CD4-positive, alpha-beta T cell (primary cell): ENCODE measurements at places on chromosomes 7 and 10.

- DNase-seq = no peak
These were observed 33.3 kb downstream of the FOXK1 start for GRCh38 chr7:4715410-4715776.

DNA sequence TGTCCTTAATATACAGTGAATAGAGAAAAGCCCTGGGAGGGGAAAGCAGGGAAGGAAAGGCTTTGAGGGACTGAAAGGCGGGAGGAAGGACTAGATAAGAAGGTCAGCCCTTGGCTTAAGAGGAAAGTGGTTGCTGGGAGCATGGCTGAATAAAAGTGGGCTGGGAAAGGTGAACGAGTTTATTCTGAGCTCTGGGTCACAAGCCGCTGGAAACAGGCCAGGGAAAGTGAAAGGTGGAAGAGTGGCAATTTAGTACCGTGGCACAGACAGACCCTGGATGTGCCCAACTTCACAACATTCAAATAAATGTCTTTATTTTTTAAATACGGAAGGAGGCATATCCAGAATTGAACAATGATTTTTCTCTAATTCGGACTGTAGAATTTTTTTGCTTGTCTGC lies 39.7 kb downstream of the TAC1 start:
- no peak for DNase-seq

DNA sequence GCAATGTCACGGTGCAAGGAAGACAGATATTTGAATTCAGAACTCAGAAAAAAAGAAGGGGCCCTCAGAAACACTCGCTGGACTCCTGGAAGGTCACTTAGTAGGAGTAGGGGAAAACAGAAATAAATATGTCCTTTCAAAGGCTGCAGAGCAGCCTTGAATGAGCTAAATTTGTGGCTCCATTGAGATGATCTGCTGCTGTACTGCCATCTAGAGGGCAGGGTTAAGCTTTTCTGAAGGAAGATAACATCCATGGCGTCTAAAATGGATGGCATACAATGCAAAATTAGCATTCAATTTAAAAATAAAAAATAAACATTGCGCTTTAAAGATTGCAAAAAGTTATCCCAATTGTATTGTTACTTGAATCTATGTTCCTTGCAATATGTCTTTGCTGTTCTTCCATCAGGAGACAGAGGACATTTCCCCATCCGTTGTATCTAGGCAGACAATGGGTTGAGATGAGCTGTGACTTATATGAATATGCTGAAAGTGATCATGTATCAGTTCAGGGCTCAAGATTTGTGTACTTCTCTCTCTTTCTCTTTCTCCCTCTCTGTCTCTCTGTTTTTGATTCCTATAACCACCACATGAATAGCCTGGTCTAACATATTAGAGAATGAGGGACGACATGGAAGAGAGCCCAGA lies 642.2 kb downstream of the SH2D4B start:
- no peak for DNase-seq

DNA sequence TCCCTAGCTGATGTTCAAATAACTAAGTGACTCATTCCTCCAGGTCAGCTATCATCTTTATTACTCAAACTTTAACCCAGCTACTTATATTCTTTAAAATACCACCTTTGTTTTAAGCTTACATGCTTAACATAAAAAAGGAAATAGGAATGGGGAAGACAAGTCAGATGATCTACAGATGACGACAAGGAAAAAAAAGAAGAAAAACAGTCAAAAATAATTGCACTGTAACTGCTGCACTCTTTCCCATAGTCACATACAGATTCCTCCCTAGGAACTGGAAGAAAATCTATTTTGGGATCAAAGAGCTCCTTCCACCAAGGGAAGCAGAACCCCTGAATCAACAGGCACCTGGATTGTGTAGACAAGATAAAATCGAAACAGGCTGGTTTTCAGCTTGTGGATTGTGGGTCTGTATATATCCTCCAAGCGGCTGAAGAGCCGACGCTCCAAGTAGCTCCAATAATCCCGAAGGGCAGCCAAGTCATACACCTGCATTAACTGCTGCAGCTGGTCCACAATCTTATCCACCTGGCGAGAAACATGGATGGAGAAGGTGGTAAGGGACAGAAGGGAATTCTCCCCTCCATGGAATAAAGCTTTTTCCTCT lies 2.0 kb downstream of the WDR91 start:
- no peak for DNase-seq

- DNase-seq = no peak
These were observed 2.9 kb downstream of the ERLIN1 start for GRCh38 chr10:100182908-100183307.

DNA sequence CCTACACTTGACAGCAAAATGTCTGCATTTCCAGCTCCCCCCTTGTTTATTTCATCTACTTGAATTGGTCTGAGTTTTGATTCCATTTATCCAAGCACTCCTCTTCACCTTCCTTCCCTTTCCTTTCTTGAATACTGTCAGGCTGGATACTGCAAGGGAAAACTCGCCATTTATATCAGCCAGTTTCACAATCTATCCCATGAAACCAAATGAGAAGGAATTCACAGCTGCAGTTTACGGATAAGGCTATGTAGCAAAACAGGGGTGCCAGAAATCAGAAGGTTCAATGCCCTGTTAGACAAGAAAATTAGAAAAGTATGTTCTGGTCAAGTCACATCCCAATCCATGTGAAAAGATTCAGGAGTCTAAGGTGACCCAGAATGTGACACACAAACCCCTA lies 28.1 kb downstream of the CCDC6 start:
- no peak for DNase-seq

GRCh38 chr7:116771640-116772039 lies 90.7 kb upstream of the CAPZA2 start:
- DNase-seq = no peak

GRCh38 chr10:108250936-108251620 lies 1086.6 kb upstream of the SORCS1 start:
- no peak for DNase-seq

GRCh38 chr7:596819-597182 lies 77.2 kb upstream of the PDGFA start:
- DNase-seq = no peak

DNA sequence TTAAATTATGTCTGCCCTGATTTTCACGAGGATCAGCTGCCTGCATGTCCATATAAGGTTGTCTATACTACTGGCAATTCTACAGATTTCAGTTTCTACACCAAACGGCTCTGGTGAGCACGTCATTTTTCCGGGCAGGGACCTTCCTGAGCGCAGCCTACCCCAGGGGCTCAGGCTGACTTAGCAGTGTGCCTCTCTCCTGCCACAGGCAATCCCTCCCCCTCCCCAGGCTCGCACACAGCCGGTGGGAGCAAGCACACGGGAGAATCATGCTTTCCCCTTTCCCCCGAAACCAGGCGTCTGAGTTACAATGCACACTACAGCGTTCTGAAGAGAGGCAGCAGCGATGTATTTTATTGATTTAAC lies 1.7 kb downstream of the KLF6 start:
- DNase-seq = peak; percentile 80

DNA sequence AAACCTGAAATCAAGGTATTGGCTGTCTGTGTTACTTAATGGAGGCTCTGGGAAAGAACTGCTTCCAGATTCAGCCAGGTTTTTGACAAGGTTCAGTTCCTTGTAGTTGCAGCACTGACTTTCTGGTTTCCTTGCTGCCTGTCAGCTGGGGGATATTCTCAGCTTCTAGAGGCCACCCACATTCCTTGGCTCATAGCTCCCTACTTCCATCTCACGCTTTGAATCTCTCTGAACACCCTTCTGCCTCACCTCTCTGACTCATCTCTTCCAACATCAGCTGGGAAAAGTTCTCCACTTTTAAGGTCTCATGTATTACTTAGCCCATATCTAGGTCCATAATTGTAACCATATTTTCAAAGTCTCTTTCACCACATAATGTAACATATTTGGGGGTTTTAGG lies 22.9 kb upstream of the GPR22 start:
- no peak for DNase-seq

- DNase-seq = no peak
These were observed 140.3 kb upstream of the FAM20C start for GRCh38 chr7:52100-52499.

- DNase-seq = no peak
These were observed 35.3 kb downstream of the KCNH2 start for GRCh38 chr7:150942591-150943452.

DNA sequence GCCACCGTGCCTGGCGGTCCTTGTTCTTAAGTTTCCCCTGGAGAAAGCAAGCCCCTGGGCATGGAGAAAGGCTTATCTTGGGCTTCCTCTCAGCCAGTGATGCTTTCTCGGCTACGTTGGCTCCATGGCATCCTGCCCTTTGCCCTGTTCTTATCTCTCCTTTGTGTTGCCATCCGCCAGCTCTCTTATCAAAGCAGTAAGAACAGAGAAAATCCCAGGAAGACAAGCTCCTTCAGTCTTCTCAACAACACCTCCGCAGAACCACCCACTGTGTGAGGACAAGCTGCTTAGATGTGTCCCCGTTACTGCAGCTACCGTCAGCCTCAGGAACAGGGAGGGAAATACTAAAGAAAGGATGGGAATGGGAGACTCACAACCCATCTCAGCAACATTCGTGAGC lies 3.3 kb downstream of the PLEKHS1 start:
- DNase-seq = no peak

- DNase-seq = no peak
These were observed 49.3 kb downstream of the DENND2A start for GRCh38 chr7:140591180-140591902.

GRCh38 chr7:149102666-149103065 lies 12.1 kb upstream of the ZNF786 start:
- DNase-seq = no peak

GRCh38 chr7:40749877-40750276 lies 615.1 kb downstream of the SUGCT start:
- no peak for DNase-seq

DNA sequence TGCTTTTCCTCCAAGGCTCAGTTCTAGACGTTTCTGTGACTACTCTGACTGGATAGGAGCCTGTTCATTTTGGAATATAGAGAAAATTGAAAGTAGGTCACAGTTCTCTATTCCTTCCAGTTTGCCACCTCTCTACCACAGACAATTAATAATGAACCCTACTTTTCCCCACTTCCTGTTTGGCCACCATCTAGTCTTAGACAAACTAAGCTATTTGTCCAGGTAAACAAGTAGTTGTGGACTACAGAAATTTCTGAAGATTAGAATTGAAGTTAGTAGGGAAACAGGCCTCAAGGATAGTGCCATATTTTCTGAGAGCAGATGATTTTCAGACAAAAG lies 87.0 kb downstream of the AUTS2 start:
- no peak for DNase-seq
